ENCODE measurements at places on chromosomes 6 and 20.

- DNase-seq: no peak
These were observed 7.8 kb downstream of the NFYA start for GRCh38 chr6:41080621-41081020.

GRCh38 chr6:22003287-22003686 lies 293.5 kb downstream of the PRL start:
- no peak for DNase-seq

GRCh38 chr20:36891211-36891610 lies 15.3 kb downstream of the TLDC2 start:
- DNase-seq: no peak

GRCh38 chr6:81340946-81341345 lies 411.5 kb downstream of the TENT5A start:
- no peak for DNase-seq

- no peak for DNase-seq
These were observed 8.0 kb upstream of the SIM1 start for GRCh38 chr6:100472674-100473073.

GRCh38 chr6:53608396-53608795 lies 57.2 kb downstream of the KLHL31 start:
- DNase-seq: no peak

GRCh38 chr20:17761604-17762003 lies 61.8 kb downstream of the BANF2 start:
- DNase-seq: no peak

DNA sequence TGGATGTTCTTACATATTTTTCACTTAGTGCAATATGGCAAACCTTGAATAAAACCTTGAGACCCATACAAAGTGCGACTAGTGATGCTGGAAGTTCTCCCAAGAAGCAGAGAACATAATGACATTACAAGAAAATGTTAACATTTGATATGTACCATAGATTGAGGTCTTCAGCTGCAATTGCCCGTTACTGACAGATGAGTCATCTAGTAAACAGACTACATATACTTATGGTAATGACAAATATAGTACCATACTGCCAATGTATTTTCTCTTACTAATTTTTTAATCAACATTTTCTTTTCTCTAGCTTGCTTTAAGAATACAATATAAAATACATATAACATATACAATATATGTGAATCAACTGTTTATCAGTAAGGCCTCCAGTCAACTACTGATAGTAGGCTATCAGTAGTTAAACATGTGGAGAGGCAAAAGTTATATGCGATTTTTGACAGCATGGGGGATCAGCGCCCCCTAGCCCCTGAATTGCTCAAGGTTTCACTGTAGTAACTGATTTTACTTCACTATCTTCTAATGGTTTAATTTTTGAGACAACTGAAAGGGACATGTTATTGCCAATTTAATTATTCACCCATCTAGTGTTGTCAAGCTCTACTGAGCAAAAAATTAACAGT lies 166.7 kb upstream of the ADGRB3 start:
- no peak for DNase-seq

- no peak for DNase-seq
These were observed 41.9 kb upstream of the CALHM6 start for GRCh38 chr6:116419069-116419786.

- no peak for DNase-seq
These were observed 21.6 kb downstream of the GABBR1 start for GRCh38 chr6:29611426-29611825.

GRCh38 chr6:168078175-168078942 lies 653 bp downstream of the FRMD1 start:
- no peak for DNase-seq

- peak; percentile 31 for DNase-seq
These were observed 92.4 kb downstream of the NCR2 start for GRCh38 chr6:41427642-41428335.

- no peak for DNase-seq
These were observed 6.5 kb downstream of the BMP5 start for GRCh38 chr6:55868771-55869479.

- DNase-seq: no peak
These were observed 112.1 kb upstream of the BCLAF1 start for GRCh38 chr6:136401749-136402148.

DNA sequence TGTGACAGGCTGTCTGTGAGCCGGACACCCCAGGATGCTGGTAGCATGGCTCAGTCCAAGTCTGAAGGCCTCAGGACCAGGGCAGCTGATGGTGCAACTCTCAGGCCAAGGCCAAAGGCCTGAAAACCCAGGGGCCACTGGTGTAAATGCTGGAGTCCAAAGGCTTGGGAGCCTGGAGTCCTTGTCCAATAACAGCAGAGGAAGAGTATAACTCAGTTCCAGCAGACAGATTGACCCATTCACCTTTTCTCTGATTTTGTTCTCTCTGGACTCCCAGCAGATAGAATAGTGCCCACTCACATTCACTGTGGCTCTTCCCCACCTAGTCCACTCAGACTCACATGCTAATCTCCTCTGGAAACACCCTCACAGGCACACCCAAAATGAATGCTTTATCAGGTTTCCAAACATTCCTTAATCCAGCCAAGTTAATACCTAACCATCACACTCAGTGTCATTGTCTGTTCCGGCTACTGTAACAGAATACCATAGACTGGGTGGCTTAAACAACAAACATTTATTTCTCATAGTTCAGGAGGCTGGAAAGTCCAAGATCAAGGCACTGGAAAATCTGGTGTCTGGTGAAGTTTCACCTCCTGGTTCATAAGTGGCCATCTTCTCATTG lies 5.0 kb upstream of the TRAF3IP2 start:
- DNase-seq: no peak

GRCh38 chr6:27870291-27870870 lies 41.8 kb downstream of the OR2B2 start:
- DNase-seq: no peak

- DNase-seq: no peak
These were observed 37.0 kb upstream of the SAMHD1 start for GRCh38 chr20:36988494-36988966.

GRCh38 chr6:165718491-165718891 lies 55.5 kb upstream of the PDE10A start:
- no peak for DNase-seq

- DNase-seq: no peak
These were observed at the start of gene HAO1 for GRCh38 chr20:7940341-7940740. TSS of gene HAO1 (minus strand) at chr20:7940458. CDS start at chr20:7940422, 36 bp downstream.

DNA sequence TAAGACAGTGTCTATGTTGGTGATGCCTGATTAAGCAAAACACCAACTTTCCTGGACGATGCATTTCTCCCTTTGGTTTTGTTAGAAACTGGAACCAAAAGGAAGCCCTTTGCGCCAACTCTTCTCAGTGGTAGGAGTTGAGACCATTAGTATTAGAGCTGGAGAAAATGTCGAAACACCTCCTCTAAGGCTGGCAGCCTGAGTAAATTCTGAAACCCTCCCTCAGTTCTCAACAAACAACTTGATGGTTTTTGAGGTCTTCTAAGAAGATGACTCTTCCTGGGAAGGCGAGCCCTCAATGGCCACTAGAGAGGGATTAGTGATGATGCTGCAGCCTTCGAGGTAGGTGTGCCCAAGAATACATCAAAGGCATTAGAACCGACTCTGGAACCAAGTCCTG lies 78.4 kb upstream of the CCN6 start:
- DNase-seq: no peak

- DNase-seq: peak; percentile 65
These were observed 911 bp downstream of the CDK19 start for GRCh38 chr6:110814102-110815014.

Measured in heart right ventricle (tissue), 16 donors.